Trophoblast cell (in vitro differentiated cells and primary cell): ENCODE measurements at places on chromosomes 13 and 19.

DNA sequence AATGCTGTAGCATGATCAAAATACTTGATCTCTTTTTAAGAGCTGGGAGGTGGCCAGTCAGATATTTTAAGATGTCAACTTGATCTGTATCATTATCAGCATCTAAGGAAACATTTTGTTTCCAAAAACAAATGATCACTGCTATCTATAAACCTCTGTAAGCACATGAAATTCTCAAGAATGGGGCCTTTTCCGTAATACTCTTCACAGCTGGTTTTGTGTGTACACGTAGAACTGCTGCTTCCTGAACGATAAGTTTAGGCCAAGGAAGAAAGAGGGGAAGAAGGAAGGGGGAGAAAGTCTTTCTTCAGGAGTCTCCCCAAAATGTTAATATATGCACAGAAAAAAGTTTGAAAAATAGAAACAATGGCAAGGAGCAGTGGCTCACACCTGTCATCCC lies 25.7 kb downstream of the ARL11 start:
- H3K4me3 ChIP-seq, result no peak overlapping the region
- H3K36me3 ChIP-seq, result no peaks in the 10 kb centered on the region
- H3K27me3 ChIP-seq, result no peaks in the 10 kb centered on the region
- DNase-seq, result no peak

DNA sequence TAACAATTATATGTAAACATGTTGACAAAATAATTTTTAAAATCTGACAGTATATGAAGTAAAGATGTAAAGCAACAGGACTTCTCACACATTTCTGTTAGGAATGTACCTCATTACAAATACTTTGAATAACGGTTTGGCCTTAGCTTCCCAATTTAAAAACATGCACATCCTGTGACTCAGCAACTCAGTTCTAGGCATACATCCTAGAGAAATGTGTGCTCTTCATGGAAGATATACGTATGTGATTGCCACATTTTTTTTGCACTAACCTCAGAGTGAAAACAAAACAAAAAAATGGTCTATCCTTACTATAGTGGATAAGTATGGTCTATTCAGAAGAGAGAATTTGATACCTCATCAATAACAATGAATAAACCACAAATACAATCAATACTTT lies 314.6 kb downstream of the LIG4 start:
- no peaks in the 10 kb centered on the region for H3K4me1 ChIP-seq
- H3K27ac ChIP-seq, result no peak overlapping the region
- no peak for DNase-seq
- no peaks in the 10 kb centered on the region for H3K27me3 ChIP-seq
- H3K36me3 ChIP-seq, result no peaks in the 10 kb centered on the region

- no peaks in the 10 kb centered on the region for H3K27me3 ChIP-seq
- H3K4me1 ChIP-seq, result no peaks in the 10 kb centered on the region
- H3K36me3 ChIP-seq, result no peaks in the 10 kb centered on the region
- DNase-seq, result no peak
- no peak overlapping the region for H3K27ac ChIP-seq
These were observed 102.7 kb upstream of the POSTN start for GRCh38 chr13:37701306-37701705.

- no peak for DNase-seq
- H3K36me3 ChIP-seq, result no peaks in the 10 kb centered on the region
- no peak overlapping the region for H3K4me3 ChIP-seq
- H3K27ac ChIP-seq, result no peak overlapping the region
These were observed 89.3 kb downstream of the NUFIP1 start for GRCh38 chr13:44899967-44900366.

DNA sequence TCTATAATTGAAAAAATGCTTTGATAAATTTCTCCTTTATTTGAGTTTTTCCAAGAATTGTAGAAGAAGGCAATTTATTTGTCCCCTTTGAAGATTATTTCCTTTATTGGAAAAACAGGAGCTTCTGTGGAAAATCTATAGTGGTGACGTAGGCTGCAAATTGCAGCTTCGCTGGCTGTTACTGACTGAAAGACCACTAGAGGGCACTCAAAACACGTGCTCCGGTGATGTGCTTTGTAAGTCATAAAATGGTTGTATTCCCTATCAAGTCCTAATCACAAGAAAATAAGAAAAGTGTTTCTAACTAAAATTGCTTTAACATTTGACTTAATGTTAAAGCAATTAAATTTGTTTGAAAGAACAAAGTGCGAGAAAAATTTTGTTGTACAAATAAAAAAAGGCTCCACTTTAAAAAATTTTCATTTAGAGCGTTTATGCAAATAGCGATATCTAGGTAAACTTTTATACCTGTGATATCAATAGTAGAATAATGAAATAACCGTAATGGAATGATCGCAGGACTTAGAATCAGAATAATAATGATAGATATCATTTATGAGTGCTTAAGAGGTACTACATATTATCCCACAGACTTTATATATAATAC lies 638.2 kb upstream of the SPRY2 start:
- no peak overlapping the region for H3K27ac ChIP-seq
- no peaks in the 10 kb centered on the region for H3K4me1 ChIP-seq
- peak; percentile 29 for DNase-seq
- H3K4me3 ChIP-seq, result no peak overlapping the region
- H3K36me3 ChIP-seq, result no peaks in the 10 kb centered on the region

DNA sequence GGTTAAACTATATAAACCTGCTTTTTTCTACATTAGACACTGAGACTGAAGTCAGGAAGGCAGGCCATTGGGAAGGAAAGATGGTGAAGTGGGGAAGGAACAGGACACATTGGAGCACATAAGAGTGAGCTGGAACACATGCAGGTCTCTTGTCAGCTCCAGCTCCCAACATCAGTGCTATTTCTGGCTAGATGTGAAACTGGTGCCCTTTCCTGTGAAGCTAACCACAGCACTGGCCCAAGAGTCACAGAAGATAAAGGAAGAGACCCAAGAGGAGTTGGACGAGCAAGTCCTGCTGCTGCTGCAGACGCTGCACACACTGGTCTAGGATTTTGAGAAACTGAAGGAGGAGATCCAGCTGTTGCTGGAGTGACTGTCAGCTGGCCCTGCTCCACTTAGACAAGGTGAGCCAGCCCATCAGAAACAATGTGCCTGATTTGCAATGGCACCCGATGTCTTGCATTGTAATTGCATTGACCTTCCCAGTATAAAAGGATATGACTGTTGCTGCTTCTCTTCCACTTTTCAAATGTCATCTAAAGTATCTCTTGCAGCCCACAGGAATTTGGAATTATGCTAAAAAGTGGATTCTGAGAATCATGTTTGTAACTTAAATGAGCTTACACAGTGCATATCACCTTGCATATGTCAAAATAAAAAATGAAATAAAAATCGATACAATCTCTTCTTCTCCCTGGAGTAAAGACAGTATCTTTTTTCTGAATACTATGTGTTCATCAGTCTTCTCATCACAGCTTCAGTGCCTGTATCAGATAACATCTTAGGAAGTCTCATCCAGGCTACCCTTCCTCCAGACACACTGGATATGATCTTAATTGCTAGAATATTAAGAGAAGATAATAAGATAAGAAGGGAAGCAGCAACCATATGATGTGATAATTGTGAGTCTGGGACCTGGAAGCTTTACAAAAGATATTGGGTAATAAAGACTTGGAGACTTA lies 230.7 kb upstream of the SPRY2 start:
- H3K27ac ChIP-seq, result no peak overlapping the region
- no peak overlapping the region for H3K4me3 ChIP-seq
- DNase-seq, result no peak

GRCh38 chr19:15498910-15499309 lies 9.4 kb upstream of the CYP4F22 start:
- no peaks in the 10 kb centered on the region for H3K4me1 ChIP-seq
- H3K4me3 ChIP-seq, result no peak overlapping the region
- H3K27me3 ChIP-seq, result no peaks in the 10 kb centered on the region
- H3K27ac ChIP-seq, result no peak overlapping the region

GRCh38 chr19:39590265-39590664 lies 12.1 kb upstream of the LGALS13 start:
- no peaks in the 10 kb centered on the region for H3K27me3 ChIP-seq
- peak; percentile 26 for DNase-seq
- no peak overlapping the region for H3K27ac ChIP-seq
- no peak overlapping the region for H3K4me3 ChIP-seq
- H3K4me1 ChIP-seq, result no peaks in the 10 kb centered on the region

DNA sequence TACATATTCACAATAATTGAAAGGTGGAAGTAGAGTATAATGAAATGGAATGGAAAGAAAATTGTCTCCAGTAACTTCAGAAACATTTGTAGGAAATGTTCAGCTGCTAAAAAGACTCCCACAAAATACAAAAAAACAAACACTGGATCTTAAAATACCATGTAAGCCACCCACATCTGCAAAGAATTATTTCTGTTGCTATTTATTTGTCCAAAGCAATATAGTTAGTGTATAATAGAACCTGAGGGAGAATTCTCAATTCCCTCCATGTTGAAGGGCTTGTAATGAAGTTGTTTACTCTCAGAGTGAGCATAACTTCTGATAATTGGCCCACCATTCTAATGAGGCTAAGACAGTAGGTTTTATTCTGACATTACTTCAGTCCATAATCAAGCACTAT lies 37.4 kb upstream of the KLF12 start:
- no peak overlapping the region for H3K4me3 ChIP-seq
- no peaks in the 10 kb centered on the region for H3K27me3 ChIP-seq
- no peak for DNase-seq
- H3K27ac ChIP-seq, result no peak overlapping the region
- no peaks in the 10 kb centered on the region for H3K36me3 ChIP-seq

- no peaks in the 10 kb centered on the region for H3K27me3 ChIP-seq
- peak; percentile 39 for DNase-seq
- peaks cover 3% of the 10 kb centered on the region for H3K4me1 ChIP-seq
- H3K27ac ChIP-seq, result no peak overlapping the region
- no peak overlapping the region for H3K4me3 ChIP-seq
These were observed 46.0 kb downstream of the ATP11A start for GRCh38 chr13:112735791-112736190.

DNA sequence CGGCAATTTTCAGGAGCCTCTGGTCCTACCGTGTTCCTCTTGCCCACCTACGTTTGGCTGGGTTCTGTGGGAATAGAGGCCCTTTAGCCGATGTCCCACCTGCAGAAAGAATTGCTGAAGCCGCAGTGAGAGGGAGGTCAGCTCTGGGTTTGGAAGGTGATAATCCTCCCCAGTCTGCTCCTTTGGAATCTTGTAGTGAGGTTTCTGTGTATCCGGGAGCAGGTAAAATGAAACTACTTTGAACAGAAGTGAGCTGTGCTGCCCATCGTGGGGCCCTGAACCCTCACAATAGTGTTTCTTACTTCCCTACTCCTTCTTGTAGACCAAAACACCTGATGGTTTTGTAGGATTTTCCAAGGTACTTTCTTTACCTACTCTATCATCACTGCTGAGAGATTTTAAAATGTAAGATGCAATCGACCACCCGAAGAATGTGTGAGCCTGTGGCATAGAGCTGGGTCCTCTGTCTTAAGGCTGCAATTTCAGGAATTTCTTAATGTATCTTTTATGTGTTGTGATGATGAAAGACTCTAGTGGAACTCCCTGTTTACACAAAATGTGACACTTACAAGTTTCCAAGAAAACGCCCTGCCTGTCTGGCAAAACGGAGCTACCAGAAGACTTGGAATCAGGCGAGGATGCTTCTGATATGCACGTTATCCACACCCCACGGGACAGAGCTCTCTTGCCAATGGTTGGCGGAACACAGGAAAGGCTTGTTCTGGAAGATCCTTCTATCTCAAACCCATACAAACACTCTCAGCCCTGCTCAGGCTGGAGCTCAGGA lies 76.1 kb downstream of the RGCC start:
- no peaks in the 10 kb centered on the region for H3K36me3 ChIP-seq
- no peak overlapping the region for H3K27ac ChIP-seq
- H3K4me3 ChIP-seq, result no peak overlapping the region
- no peaks in the 10 kb centered on the region for H3K27me3 ChIP-seq
